Midbrain (tissue), 1 donor: ENCODE measurements at places on chromosomes 1 and 21.
A peak's percentile ranks its signal among the peaks of the same experiment; 100 is the strongest.

GRCh38 chr1:207944571-207944970 is 33.6 kb upstream of the CD34 start:
- no peak for DNase-seq

GRCh38 chr1:8127171-8127641 is 101.1 kb upstream of the ERRFI1 start:
- DNase-seq, result no peak

- DNase-seq, result no peak
Observed at GRCh38 chr1:155389826-155390225, 69.1 kb downstream of the RUSC1 start.

DNA sequence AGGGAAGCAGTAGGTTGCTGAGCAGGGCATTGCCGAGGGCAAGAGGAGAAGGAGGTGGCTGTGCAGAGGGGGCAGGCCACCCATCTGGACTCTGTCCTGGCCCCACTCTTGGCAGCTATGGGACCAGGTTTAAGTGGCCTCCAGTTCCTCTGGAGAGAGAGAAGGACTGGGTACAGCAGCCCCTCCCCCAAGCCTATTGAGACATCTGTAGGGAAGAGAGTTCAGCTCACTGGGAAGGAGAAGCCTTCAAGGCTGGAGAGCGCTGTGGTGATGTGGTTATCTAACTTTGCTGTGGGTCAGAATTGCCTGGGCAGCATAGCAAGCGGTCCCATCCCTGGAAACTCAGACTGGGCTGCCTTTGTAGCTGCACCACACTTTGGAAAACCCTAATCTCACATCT is 93.9 kb downstream of the KCNJ15 start:
- DNase-seq, result no peak

- DNase-seq, result no peak
Observed at GRCh38 chr1:166925810-166926478, 49.4 kb downstream of the ILDR2 start.

GRCh38 chr1:39177706-39178105 is 26.8 kb upstream of the MACF1 start:
- DNase-seq, result no peak

GRCh38 chr1:9882296-9882944 is 27.6 kb downstream of the CTNNBIP1 start:
- DNase-seq, result no peak

DNA sequence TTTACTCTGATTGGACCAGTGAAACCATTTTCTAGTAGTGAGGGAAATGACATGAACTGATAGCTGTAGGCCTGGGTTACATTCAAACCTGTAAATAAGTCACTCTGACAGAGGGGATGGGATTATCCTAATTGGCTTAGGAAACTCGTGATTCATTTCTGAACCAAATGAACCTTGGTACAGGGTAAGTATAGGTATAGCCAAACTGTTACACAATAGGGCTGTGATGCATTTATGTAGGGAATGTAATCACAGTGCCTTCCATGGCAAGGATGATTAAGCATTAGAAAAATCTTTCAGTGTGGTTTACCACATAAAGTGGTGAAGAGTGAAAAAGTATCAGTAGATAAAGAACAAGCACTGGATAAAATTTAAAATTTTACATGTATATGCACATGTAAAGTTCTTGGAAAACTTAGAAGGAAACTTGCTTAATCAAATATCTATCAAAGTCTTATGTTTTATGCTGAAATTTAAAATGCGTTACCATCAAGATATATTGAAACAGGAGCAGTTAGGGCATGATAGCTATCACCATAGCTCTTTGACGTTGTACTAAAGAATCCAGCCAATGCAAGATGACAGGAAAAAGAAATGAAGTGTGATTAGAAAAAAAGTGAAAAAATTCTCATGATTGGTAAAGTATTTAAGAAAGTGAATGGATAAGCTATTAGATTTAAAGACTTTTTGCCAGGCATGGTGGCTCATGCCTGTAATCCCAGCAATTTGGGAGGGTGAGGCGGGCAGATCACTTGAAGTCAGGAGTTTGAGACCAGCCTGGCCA is 63.0 kb downstream of the RABGAP1L start:
- no peak for DNase-seq

GRCh38 chr21:43783098-43783700 is 6.2 kb upstream of the RRP1 start:
- DNase-seq, result no peak

GRCh38 chr1:47847763-47848162 is 149.4 kb downstream of the TRABD2B start:
- no peak for DNase-seq

GRCh38 chr1:2452201-2452931 is 23.7 kb upstream of the PLCH2 start:
- peak; percentile 86 for DNase-seq

DNA sequence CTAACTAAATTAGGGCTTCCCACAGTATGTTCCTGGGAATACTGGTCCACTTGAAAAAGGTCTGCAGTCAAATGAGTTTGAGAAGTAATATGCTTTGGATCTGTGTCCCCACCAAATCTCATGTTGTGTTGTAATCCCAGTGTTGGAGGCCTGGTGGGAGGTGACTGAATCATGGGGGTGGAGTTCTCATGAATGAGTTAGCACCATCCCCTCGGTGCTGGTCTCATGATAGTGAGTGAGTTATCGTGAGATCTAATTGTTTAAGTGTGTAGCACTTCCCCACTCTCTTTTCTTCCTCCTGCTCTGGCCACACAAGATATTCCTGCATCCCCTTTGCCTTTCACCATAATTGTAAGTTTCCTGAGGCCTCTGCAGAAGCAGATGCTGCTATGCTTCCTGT is 16.9 kb upstream of the DMRTB1 start:
- no peak for DNase-seq

GRCh38 chr1:17582124-17582774 is 42.8 kb downstream of the ARHGEF10L start:
- no peak for DNase-seq

- DNase-seq, result no peak
Observed at GRCh38 chr1:154860156-154860870, 9.8 kb downstream of the KCNN3 start.

GRCh38 chr1:26028490-26028980 is 7.0 kb downstream of the EXTL1 start:
- DNase-seq, result no peak

DNA sequence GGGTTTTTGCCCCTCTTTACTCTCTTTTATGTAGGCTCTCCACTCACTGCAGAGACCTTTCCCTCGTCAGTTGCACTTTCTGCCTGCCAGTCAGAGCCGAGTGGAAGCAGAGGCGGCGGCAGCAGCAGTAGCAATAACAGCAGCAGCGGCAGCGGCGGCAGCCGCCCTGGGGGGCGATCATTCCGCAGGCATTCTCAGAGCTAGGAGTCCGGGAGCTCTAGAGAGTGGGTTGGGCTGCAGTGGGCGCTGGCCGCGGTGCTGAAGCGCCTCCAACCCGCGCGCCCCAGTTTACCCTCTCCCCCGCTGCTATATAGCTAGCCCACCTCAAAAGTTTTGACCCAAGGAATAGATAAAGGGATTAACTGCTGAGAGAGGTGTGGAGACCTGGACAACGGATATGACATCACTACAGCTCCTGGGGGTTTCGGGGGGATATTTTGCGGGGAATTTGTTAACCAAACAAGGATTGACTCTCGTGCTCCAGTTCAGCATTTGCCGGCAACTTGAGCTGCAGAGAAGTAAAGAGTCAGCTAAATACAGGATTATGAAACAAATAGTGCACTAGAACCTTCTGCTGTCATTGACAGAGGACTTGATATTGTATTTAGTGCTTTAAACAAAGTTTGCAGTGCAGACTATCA is at the start of gene OLFM3:
OLFM3 (minus strand) TSS at position 102 of the 641 bp plus-strand sequence.
- peak; percentile 16 for DNase-seq
